ENCODE measurements at places on chromosomes 16 and 17.
A peak's percentile ranks its signal among the peaks of the same experiment; 100 is the strongest.

GRCh38 chr17:76674600-76674999 is 31.0 kb upstream of the ST6GALNAC1 start:
- DNase-seq: no peak

DNA sequence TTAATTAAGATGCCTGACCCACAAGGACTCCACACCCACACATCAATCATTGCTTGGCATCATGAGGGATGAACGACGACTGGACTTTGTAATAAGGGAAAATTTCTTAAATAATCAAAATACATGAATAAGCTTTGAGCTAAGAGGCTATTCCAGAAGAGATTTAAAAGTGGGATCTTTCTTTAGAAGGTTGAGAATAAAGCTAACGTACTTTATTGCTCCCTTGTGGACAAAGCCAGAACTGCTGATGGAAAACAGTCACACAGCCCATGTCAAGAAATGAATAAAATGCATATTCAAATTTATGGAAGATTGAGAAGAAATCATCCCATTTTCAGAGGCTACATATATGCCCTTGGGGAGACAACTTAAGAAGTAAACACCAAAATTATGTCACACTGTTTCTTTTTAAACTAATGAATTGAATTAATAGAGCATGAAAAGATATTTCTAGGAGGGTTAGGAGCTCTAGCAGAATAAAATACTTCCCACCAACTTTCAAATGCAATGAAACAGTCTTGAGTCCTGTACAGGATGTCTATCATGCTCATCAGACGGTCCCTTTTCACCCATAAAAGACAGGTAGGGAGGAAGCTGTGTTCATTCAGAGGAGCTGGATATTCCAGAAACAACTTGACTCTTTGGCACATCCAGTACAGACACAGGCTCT is 60.2 kb upstream of the PHOSPHO1 start:
- DNase-seq: no peak

DNA sequence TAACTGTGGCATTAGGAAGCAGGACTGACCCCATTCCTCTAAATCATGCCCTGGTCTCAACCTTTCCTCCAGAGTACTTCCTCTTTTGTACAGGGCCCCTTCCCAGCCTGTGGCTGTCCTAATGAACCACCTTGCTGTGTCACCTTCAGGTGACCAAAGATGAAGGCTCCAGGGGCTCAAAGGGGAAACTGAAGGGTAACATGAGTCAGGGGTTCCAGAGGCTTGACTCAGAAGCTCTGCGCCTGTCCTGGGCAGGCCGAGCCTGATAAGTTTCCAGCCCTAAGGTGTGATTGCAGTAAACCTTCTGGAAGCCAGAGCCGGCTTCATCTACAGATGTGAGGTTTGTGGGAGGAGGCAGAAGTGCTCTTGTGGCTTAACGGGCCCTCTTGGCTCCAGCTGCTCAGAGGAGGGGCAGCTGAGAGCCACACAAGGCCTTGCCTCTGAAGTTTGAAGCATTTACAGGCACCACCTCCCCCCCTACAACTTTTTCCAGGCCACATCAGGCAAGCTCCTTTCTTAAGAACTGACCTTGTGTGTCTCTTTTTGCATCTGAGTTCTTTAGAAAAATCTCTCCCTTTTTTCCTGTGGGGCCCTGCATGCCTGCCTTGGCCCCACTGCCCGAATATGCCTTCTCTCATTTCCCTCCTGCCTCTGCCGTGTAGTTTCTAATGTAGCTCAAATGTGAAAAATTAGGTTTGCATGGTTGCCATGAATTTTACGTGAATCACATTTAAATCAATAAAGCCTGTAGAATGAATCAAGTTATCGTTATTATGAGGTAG is 149.9 kb downstream of the CLEC16A start:
- DNase-seq: no peak

- DNase-seq: no peak
Observed at GRCh38 chr17:8832711-8833352, 33.7 kb upstream of the MFSD6L start.

DNA sequence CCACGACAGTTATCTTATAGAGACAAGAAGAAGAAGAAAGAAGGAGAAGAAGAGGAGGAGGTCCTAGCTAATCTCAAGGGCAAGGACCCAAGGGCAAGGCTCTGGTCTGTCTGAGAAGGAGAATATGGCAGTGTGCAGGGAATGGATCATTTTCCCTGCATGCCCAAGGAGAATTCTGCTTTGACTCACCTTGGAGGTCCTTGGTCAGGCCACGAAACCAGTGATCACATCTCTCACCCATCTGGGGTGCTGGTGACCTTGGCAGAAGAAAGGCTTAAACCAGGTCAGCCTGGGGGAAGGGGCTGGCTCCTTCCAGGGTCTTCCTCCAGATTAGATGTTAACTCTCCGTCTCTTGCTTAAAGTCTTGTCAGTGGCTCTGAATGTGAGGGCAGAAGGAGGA is 1.6 kb upstream of the FMNL1 start:
- no peak for DNase-seq

DNA sequence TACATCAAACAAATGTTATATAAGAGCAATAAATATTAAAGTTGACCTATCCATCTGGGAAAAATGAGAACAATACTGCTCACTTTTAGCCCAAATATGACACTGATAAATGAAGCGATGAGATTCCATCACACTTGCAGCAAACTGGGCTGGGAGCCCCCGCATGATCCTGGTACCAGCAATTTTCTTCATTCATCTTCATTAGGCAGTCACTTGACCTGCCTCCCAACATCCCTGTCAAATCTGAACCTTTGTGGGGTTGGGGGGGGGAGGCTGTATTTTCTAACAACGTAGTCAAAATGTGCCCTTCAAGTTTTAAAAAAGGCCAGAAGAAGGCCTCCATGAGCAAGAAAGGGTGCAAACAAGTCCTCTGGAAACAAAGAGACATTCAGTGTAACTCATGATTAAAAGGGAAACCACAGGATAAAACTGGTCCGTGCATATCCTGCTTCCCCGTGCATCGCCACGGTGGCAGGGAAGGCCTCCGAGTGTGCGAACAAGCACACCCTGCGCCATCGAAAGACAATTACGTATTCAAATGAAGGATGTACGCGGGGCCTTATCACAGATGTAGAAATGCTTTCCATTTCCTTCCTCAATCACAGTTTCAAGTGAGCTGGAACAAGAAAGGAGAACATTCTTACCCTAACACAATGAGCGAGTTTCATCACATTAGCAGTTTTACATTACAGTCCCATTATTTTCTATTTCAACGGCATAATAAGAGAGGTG is 48.4 kb downstream of the TOX3 start:
- no peak for DNase-seq

GRCh38 chr16:89061590-89062380 is 31.9 kb upstream of the ACSF3 start:
- no peak for DNase-seq

- no peak for DNase-seq
Observed at GRCh38 chr17:2369039-2369438, 31.7 kb downstream of the SGSM2 start.

DNA sequence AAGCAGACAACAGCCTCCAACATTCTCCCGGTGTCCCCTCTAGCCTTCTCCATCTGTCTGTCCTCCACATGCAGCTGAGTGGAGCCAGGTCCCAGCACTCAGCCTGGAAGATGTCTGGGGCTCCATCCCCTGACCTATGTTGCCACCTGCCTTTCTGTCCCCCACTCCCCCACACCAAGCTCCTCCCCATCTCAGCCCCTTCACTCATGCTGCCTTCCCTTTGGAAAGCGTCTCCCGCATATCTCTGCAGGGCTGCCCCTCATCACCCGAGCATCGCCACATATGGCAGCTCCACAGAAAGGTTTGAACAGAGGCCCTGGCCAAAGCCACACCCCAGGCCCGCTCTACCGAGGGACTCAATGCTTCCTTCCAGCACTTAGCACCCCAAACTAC is 24.2 kb downstream of the NSMCE1 start:
- DNase-seq: no peak

DNA sequence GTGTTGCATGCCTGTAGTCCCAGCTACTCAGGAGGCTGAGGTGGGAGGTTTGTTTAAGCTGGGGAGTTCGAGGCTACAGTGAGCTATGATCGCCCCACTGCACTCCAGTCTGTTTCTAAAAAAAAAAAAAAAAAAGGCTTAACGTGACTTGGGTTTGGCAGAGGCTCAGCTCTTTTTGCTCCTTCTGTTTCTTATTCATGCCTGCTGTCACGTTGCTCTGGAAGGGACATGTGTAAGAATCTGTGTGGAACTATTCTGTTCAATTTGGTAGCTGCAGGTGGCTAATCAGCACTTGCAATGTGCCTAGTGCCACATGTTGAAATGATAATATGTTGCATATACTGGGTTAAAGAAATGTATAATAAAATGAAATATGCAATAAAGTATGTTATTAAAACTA is 20.9 kb upstream of the SYT17 start:
- no peak for DNase-seq

GRCh38 chr16:17391715-17392114 is 79.0 kb downstream of the XYLT1 start:
- DNase-seq: no peak

DNA sequence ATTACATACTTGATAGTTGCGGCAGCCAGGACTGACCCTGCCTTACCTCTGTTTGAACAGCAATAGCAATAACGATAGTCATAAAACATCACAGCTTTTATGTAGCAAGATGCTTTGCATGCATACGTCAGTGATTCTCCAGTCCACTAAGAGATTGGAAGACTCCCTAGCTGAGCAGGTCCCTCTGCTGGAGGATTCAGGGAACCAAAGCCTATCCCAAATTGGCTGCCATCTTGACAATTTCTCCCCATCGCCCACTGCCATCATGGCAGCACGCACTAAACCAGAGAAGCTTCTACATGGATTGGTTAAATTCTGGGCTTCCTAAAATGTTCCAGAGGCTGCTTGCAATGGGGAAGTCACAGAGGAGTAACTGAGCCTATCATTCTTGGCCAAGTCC is 360.6 kb upstream of the XYLT1 start:
- DNase-seq: no peak

- no peak for DNase-seq
Observed at GRCh38 chr17:5544115-5544514, 40.2 kb downstream of the NLRP1 start.

DNA sequence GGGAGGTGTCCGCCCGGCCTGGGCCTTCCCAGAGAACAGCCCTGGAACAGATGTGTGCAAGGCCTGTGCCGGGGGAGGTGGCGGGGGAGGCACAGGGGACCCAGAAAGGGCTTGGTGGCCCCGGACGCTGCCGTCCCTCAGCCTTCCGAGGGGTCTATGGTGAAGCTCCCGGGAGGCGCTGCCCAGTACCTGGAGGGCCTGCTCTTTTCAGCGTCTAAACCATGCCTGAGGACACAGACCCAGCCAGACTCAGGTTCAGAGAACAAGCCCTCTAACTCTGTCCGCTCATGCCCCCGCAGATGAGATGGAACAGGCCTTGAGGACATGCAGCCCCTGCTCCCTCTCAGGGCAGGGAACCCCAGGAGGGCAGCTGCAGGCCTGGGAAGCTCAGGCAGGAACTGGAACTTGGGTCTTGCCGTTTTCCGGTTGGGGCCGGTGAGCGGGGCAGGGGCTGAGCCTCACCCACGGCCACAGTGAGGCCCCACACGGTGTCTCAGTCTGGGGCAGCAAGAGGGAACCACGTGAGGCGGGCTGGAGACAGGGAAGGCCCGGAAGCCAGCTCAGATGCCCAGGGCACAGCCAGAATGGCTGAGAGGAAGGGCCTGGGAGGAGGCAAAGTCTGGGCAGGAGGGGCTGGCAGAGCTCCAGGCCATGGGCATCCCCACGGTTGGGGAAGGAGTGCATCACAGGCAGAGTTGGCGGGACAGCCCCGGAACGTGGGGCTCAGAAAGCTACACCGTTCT is 12.5 kb downstream of the SLC16A3 start:
- DNase-seq: peak; percentile 39

- DNase-seq: no peak
Observed at GRCh38 chr16:10447289-10447688, 61.4 kb downstream of the ATF7IP2 start.

DNA sequence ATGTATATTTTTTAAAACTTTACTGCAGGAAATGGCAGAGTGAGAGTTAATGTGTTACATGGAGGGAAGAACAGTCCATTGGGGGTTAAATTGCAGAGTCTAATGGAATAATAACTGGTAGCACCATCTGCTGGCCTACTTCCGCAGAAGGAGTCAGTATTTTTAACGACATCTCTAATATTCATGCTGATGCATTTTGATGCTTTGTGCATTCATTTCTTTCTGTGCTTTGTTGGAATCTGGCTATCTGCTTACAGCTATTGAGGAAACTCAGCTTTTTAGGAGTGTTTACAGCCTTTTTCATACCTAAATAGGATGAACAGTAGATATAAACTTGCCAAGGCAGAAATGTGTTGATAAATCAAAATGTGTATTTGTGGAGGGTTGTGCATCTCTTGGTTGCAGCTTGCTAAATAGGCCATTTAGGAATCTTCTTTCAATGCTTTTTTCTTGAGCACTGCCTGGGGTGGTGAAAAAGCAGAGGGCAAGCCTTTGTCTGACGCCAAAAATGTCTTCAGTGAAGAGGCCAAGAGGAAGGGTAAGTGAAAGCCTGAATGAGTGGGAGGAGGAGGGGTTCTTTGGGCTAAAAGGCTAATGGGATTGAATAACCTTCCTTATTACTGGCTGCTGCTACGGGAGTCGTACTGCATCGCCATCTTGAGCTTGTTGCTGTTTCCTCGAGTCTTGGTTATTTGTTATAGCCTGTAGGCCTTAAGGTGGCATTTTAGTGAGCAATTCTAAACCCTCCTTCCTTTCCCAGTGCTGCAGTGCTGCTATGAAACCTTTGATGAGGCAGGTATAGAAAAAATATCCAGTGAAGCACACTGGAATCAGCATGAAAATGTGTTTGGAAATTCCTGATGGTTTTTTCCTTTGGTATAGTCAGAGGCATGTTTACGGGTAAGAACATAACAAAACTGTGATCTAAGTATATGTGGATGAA is 153.3 kb downstream of the CHD9 start:
- no peak for DNase-seq

- no peak for DNase-seq
Observed at GRCh38 chr16:69918241-69918640, 32.9 kb upstream of the CLEC18A start.

- DNase-seq: no peak
Observed at GRCh38 chr16:71700831-71701230, 23.7 kb downstream of the PHLPP2 start.

DNA sequence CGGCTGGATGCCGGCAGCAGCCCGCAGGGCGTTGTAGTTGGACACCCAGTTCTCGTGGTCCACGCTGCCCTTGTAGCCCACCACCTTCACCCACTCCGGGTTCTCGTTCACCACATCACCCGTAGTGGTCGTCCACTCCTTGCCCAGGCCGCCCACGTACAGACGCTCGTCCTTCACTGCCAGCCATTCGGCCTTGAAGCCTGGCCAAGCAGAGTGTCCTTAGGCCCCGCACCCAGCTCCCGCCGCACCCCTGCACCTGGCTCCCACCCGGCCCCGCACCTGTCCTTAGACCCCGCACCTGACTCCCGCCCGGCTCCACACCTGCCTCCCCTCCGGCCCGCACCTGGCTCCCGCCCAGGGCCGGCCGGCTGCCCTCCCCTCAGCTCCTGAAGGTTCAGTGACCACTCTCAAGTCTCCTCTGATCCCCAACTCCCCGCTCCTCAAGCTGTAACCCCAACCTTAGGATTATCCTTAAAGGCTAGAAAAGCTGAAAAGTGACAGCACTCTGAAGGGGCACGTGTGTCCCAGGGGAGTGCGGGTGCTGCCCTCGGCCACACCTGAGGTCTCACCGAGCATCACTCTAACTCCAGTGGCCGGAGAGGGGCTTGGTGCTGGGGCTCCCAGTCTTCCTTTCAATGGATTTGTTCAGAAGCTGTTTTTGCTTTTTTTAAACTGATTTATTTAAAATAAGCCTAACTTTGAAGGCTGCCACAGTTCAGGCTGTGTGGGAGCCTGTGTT is 14.4 kb downstream of the CANT1 start:
- DNase-seq: no peak

GRCh38 chr16:59180083-59180476 is 446.0 kb upstream of the GOT2 start:
- no peak for DNase-seq

- DNase-seq: peak; percentile 17
Observed at GRCh38 chr16:73878611-73879010, 418.0 kb upstream of the PSMD7 start.
